ENCODE measurements at places on chromosomes 12 and 14. TPM values are rescaled to one million over a fixed set of nuclear protein-coding genes. Genes with fewer than 3 reads are reported as not detected.

The CABP1 gene
- 0.13 TPM for total RNA-seq

DNA sequence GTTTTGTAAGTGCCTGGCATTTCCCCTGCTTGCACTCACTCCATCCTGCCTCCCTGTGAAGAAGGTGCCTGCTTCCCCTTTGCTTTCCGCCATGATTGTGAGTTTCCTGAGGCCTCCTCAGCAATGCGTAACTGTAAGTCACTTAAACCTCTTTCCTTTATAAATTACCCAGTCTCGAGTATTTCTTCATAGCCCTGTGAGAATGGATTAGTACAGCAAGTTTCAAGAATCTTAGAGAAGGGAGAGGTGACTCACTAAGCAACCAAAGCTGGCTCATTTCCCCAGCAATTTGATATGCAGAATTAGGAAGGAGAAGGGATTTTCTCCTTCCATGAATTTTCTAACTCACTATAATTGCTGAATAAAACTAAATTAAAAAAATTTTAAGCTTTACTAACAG is 251.0 kb upstream of the FOXG1 start:
- DNase-seq, result no peak

The LRRC10 gene
- not detected for total RNA-seq

DNA sequence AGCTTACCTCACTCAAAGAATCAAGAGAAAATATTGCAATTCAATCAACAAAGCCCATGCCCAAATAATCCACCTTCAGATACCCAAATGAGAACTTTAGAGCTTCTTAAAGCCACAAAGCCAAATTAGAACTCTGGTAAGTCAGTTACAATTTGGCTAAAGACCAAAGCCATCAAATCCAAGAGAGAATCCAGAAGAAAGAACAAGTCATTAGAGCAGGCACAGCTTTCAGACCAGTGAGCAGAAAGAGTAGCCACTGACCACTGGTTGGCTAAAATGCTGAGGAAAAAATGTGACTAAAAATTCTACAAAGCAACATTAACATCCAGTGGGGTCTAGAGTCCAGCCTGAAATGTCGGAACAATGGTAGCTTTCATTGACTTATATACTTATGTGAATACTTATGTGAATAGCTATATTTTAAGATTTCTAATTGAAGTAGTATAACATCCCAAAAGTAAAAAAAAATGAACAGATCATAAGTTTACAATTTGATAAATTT is 735.2 kb upstream of the TBX3 start:
- no peak for DNase-seq

- DNase-seq, result no peak
Observed at GRCh38 chr12:47084172-47084571, 4.4 kb upstream of the AMIGO2 start.

The SPTLC2 gene
- 24.1 TPM for total RNA-seq

DNA sequence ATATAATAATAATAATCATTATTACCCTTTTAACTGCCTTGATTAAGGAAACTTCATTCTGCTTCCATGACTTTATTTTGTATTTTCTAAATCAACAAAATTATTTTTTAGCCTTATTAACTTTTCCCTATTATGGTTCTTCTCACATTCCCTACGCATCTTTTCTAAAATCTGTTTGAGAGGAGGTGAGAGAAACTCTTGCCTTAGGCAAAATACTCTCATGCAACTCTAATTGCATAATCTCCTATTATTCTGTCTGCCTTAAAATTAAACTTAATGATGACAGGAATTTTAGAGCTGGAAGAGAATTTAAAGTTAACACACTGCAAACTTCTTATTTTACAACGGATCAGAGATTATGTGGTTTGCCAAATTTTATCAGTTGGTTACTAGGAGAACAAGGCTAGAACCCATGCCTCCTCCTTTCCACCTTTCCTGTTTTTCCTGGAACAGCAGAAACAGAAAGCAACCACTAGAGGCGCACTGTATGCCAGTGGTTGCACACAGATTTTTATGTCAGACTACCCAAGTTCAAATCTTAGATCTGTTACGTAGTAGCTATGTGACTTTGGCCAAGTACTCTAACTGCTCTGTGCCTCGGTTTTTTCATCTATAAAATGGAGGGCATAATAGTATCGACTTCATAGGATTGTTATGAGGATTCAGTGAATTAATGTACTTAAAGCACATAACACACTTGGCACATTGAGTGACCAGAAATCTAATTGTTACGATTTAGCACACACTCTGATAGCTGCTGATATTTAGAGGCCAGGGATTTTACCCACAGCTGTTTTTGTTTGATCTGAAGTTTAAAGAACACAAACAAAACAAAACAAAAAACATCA is 4.3 kb upstream of the BRMS1L start:
- no peak for DNase-seq

- no peak for DNase-seq
Observed at GRCh38 chr14:44379292-44379977, 127.6 kb downstream of the FSCB start.

DNA sequence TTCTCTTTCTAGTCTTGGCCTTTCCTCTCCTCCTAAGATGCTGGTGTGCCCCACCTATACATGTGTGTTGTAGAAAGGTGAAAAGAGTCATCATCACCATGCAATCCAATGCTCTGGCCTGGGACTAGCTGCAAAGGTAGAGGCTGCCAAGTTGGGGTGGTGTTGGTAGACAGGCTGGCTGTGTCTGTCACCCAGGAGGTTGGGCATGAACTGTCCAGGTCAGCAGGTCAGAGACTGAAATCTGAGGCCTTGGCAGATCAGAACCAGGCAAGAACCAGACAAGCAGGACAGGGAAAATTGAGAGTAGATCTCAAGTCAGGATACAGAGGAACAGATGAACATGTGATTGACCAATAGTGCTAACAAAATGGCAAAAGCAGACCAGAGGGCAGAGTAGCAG is 26.2 kb downstream of the L2HGDH start:
- DNase-seq, result no peak

- peak; percentile 60 for DNase-seq
Observed at GRCh38 chr12:121465921-121466793, 66.2 kb downstream of the RNF34 start.

The PLBD1 gene
- 0.24 TPM for total RNA-seq

The KRT77 gene
- not detected for total RNA-seq

- no peak for DNase-seq
Observed at GRCh38 chr12:111981987-111982386, 31.0 kb downstream of the TMEM116 start.

DNA sequence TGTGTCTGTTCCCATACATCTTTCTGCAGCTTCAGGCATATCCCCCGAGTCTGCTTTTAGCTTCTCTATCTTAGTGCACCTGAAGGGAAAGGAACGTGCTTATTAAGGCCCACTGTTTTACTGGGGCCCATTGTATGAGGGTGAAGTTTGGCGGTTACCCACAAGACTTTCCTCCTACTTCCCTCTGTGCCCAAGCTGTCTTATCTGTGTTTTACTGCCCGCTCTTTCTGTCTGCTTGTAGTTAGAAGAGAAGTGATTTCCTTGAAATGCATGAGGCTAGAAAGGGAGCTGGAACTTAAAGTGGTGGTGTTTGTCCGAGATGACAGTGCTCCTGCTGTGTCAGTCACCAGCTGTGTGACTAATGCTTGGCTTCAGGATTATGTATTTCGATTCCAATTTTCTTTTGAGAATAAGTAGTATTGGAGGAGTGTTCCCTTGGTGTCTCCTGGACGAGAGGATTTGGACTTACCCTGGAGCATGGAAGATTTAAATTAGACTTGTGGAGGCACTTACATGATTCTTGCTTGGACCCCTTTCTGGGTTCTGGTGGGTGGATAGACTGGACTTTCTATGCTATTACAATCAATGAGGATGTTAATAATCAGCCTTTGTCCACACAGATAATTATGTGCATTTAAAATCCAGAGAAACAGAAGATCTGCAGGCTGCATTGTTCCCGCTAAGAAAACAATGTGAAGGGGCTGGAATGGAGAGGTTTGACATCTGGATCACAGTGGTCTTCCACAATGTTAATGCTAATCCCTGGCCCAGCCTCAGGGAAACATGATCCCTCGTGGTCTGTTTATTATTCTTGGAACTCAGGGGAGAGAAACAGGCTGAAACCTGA is 13.9 kb upstream of the KRT86 start:
- DNase-seq, result no peak

Data from CD8-positive, alpha-beta memory T cell (primary cell).